Activated CD4-positive, alpha-beta T cell treated with anti-CD3 and anti-CD28 coated beads, Interleukin-2, amount 50 U/mL, for 1 hour (primary cell): ENCODE measurements at places on chromosomes 7 and 10.

GRCh38 chr7:133854739-133855138 lies 272.4 kb upstream of the LRGUK start:
- DNase-seq = no peak

DNA sequence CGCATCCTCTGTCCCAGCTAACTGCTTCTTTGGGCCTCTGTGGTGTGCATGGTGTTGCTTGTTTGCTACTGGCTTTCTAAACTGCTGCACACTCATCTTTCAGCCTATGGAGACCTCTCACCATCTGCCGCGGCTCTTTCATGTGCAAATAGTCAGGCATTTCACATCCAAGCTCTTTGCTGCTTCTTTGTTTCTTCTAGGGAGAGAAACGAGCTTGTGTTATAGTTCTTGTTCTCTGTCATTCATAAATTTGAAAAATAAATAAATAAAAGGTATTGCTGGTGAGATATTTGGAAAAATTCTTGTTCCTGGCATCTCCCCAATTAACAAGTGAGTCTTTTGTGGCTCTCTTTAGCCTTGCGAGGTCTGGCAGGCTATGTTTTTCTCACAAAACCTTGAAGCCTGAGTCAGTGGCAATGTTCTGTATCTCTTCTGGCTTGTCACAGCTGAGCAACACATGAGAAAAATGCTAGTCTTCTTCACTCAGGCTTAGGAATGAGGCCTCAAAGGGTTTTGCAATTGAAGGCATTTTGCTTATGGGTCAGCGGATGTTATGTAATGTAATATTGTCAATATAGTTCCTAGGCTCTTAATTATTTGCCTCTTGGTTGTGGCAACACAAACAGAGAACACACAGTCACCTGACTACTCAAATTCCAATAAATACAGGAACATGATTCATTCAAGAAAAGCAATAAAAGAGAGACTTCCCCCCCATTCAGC lies 274.0 kb downstream of the FRMD4A start:
- no peak for DNase-seq

DNA sequence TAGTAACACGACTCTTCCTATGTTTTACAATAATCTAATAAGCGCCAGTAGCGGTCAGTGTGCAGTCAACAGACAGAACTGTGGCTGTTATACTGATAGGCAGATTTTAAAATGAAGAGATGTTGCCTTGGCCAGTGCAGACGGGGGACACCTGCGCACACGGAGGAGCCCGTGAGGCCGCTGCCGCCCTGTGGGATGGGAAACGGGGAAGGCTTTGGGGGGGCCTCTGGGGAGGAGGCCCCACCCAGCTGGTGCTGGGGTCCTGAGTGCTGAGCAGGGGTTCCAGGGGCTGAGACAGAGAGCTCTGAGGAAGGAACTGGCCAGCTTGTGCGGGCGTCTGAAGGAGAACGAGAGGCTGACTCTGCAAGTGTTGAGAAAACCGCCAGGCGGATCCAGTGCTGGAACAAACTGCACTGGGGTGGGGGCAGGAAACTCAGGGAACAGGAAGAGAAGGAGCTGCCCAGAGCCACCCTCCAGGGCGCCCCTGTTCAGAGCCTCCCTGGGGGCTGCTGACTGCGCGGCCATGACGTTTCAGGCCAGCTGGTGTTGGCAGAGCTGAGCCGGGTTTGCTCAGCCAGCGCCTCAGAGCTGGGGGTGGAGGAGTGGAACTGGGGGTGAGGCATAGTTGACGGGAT lies 426.4 kb downstream of the TCERG1L start:
- DNase-seq = no peak

- DNase-seq = no peak
These were observed 229.3 kb downstream of the GPR37 start for GRCh38 chr7:124536156-124536762.

DNA sequence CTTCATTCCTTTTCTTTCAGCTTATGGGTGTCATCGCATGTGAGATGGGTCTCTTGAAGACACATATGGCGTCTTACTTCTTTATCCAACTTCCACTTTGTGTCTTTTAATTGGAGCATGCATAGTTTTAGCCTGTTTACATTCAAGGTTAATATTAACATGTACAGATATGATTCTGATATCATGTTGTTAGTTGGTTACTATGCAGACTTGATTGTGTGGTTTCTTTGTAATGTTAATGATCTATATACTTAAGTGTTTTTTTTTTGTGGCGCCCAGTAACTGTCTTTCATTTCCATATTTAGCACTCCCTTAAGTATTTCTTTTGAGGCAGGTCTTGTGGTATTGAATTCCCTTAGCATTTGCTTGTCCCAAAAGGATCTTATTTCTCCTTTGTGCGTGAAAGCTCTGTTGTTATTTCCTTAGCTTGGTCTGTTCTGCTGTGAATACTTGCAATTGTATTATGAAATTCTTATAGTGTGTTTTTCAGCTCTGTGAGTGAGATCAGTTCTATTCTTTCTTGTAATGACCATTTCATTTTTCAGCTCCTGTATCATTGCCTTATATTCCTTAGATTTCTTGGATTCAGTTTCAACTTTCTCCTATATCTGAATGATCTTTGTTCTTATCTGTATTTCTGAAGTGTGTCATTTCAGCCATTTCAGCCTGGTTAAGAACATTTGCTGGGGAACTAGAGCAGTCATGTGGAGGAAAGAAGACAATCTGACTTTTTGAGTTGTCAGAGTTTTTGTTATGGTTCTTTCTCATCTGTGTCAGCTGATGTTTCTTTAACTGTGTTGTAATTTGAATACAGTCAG lies 88.4 kb downstream of the ABCA13 start:
- no peak for DNase-seq

- no peak for DNase-seq
These were observed 135.7 kb downstream of the DYNC2I1 start for GRCh38 chr7:158991824-158992621.

DNA sequence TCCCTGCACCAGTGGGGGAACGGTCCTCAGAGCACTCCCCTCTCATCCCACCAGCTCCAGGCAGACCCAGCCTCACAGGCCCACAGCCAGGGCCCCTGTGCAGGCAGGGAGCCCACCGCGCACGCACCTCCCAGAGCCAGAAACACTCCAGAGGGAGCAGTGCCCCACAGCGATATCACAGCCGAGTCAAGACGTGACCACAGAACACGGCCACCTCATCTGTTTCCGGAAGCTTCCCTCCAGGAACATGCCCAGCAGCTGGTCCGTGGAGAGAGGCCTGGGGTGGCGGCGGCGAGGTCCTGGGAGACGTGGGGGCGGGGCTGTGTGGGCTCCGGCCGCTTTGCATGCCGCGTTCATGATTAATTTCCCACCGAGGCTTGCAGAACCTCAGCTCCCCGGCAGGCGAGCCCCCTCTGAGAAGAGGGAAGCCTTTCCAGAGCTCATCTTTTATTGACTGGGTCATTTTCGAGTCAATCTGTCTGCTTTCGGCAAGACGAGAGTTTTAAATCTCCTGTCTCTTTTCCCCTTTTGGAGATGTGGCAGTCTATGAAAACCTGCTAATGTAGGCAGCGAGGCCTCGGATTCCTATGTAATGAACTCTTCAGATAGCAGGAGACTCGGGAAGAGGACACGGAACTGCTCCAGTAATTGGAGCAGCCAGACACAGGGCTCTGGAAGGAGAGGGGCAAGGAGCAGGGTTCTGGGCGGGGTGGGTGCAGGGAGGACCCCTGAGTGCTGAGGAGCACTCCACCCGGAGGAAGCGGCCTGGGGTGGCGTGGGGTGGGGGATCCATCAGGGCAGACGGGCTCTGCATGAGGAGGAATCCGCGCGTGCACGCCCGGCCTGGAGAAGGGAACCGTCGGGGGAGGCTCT lies 242.8 kb downstream of the ELFN1 start:
- no peak for DNase-seq

GRCh38 chr10:132915411-132915810 lies 27.0 kb downstream of the CFAP46 start:
- DNase-seq = no peak

DNA sequence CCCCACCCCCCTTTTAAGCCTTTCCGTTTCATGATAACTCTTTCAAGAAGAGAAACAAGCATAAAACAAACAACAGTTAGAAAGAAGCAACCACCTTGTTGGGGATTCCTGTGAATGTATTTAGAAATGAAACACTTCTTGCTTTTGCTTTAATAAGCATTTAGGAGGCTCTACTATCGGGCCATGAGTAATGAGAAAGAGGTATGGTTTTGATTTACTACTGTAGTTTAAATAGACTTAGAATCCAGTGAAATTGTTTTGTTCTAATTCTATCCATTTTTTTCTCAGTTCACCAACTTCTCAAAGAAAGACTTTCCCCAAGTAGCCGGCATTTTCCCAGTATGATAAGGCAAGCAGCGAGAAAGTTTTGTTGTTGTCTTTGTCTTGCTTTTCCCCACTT lies 168.7 kb upstream of the HABP2 start:
- DNase-seq = no peak

- no peak for DNase-seq
These were observed 135.9 kb downstream of the ITGB8 start for GRCh38 chr7:20466543-20467021.

DNA sequence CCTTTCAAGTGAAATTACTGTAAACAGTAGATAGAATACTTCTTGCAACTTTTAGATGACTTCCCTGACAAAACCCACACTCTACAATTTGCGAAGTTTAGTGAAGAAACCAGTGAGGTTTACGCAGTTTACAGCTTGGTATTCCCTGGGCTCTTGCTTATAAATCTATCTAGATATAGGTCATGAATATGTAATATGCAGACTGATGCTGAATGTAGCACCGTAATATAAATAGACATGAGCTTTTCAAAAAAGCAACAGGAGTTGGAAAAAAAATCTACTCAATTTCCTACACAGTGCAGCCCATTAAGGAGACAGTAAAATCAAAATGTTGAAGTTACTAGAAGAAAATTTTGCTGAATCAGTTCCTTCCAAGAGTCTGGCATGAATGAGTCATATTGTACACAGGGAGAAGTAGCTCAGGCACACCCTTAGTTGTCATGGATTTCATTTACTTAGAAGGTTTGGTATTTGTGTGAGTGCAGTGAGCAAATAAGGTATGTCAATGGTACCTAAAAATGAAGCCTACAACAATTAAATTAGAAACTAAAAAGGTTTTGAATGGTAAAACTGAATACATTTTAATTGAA lies 67.7 kb upstream of the NEUROD6 start:
- no peak for DNase-seq

GRCh38 chr10:86732771-86733170 lies 23.6 kb upstream of the BMPR1A start:
- no peak for DNase-seq

DNA sequence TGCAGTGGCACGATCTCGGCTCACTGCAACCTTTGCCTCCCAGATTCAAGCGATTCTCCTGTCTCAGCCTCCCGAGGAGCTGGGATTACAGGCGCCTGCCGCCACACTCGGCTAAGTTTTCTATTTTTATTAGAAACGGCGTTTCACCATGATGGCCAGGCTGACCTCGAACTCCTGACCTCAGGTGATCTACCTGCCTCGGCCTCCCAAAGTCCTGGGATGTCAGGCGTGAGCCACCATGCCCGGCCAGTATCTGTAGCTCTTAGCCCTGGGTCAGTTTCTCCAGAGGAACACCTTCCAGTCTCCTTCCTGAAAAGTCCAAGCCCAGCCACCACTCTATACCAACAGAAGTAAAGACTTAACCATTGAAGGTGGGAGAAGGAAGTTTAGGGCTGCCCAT lies 15.2 kb upstream of the ZKSCAN1 start:
- DNase-seq = no peak

DNA sequence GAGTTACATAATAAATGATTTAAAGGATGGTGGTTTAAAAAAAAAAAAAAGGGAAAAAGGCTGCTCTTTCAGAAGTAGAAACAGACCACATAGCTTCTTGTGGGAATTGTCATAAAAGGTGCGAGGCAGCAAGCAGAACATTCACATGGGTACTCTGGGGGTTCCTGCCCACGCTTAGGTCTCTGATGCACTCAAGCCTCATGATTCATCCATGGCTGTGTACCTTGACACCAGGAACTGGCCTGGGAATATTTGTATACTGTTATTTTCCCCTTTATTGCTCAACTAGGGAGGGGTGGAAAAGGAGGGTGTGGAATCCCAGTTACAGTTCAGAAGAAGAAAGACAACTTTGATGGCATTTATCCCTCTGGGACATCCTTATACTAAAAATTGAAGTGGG lies 4.0 kb downstream of the PON2 start:
- DNase-seq = no peak

GRCh38 chr10:93368210-93368609 lies 113.9 kb downstream of the MYOF start:
- DNase-seq = no peak

GRCh38 chr10:25698638-25699037 lies 235.4 kb upstream of the MYO3A start:
- DNase-seq = no peak

GRCh38 chr10:100978901-100979195 lies 8.4 kb downstream of the MRPL43 start:
- no peak for DNase-seq

GRCh38 chr7:116561697-116562483 lies 37.1 kb downstream of the CAV1 start:
- no peak for DNase-seq

- no peak for DNase-seq
These were observed 25.7 kb upstream of the LMBR1 start for GRCh38 chr7:156918635-156919034.

- no peak for DNase-seq
These were observed 7.7 kb downstream of the SLC37A3 start for GRCh38 chr7:140390466-140391190.

DNA sequence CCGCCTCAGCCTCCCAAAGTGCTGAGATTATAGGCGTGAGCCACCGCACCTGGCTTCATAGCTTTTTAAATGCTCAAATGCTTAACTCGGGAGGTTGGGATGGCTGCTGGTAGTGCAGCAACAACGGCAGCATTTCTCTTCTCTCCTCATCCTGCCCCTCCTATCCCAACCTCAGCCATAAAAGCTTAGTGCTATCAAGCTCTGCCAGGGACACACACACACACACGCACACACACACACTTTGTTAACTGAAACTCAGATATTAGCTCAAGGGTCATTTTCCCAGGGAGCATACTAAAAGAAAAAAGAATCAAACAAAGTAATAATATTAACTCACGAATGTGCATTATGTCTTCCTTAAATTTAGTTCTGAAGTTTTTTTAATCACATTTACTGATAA lies 63.0 kb upstream of the HPS1 start:
- no peak for DNase-seq

- no peak for DNase-seq
These were observed 234.2 kb downstream of the CRPPA start for GRCh38 chr7:16187131-16187530.

GRCh38 chr10:95559471-95559870 lies 1.7 kb downstream of the SORBS1 start:
- no peak for DNase-seq

DNA sequence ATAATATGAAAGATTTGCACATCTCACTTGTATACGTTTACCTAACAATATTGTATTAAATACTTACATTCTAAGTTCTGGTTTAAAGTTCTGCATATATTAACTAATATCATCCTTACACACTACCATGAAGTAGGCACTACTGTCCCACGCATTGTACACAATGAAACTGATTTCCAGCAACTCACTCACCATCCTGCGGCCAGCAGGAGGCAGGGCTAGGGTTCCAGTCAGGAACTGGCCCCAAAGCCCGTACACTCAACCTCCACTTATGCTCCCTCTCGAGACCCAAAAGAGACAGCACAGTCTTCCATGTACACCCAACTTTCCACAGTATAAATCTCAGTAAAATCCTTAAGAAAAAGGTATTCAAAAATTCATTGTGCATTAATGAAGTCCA lies 41.4 kb downstream of the GRID1 start:
- no peak for DNase-seq
